ENCODE measurements at places on chromosomes 7 and 10.

GRCh38 chr7:153005750-153006435 lies 246.3 kb downstream of the ACTR3B start:
- no peak for DNase-seq

- DNase-seq: no peak
These were observed 15.9 kb upstream of the CD36 start for GRCh38 chr7:80622541-80622940.

GRCh38 chr10:76429368-76430060 lies 998.1 kb downstream of the LRMDA start:
- no peak for DNase-seq

DNA sequence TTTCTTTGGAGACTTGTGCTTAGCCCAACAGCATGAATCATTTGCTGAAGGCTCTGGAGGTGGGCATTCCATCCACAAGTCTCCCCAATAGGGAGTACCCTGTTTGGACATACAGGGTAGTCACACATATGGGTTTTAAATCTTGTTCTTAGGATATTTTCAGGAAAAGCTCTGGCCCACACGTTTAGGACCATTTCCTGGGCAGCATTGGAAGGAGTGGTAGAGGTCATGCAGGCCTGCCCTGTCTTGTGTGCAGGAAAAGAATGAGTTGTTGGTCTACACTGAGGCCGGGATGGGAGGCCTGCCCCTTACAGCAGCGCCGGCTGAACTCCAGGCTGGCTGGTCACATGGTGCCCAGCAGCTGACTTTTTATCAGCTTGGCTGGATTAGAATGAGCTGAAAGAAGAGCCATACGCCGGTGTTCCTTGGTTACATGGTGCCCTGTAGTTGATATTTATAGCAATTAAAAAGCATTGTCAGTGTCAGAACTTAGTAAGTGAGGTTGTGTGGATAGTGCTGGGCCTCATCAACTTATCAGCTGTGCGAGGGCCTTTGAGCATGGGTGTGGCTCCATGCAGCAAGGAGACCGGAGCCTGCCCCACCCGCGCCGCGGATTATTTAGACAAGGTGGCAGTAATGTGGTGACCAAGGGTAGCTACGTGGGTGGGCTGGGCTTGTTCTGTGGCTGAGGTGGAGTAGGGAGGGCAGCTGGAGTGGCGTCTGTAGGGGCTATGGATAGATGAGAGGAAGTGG lies 28.6 kb downstream of the OGDH start:
- DNase-seq: no peak

DNA sequence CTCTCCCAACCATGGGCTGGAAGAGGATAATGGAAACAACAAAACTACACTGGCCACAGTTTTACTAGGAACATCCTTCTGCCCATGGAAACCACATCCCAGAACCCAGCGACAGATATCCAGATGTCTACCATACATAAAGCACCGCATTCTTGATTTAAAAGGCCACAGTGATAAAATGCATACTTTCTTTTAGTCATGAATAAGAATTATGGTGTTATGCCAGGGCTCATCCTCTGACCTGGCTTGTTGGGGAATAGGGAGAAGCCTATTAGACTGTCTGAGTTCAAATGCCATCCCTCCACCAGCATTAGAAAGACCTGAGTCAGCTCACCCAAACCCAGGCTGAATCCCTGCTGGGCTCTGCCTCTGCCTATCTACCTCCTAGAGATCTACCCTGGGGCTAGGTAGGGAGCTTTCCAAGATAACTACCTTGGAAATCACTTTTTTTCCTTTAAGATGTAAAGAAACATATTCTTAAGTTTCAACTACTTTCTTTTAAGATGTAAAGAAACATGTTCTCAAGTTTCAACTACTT lies 5.2 kb downstream of the ABCA13 start:
- no peak for DNase-seq

DNA sequence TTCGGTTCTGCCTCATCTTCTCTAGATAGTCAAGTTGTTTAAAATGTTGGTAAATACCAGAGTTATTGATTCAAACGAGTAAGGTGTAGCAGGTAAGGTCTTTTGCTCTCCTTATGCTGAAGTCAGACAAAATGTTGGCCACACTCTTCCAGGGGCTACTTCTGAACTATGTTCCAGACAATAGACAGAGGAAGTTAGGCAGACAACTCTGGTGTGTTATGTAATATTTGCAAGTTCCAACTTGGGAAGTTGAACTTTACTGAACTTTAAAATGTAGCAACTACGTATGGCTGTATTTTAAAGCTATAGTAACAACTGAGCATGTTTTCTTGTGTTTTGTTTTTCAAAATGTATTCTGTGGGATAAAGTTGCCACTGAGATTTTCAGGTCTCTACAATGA lies 125.7 kb upstream of the NEBL start:
- no peak for DNase-seq

DNA sequence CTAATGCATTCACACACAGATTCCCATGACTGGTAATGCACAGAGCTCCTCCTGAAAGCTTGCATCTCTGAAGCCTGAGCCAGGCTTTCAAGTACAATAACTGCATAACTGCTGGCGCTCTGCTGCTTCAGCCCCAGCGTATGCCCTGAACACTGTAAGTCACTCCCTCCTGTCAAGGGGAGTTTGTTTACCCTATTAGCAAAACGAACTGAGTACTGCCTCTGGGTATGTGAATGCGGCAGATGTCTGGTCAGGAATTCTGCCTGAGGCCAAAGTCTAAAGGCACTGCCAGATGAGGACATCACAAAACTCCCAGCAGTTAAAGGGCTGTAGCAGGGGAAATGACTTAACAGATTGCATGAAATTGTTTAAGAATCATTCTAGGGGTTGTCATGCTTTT lies 97.7 kb downstream of the NRCAM start:
- DNase-seq: peak; percentile 80

DNA sequence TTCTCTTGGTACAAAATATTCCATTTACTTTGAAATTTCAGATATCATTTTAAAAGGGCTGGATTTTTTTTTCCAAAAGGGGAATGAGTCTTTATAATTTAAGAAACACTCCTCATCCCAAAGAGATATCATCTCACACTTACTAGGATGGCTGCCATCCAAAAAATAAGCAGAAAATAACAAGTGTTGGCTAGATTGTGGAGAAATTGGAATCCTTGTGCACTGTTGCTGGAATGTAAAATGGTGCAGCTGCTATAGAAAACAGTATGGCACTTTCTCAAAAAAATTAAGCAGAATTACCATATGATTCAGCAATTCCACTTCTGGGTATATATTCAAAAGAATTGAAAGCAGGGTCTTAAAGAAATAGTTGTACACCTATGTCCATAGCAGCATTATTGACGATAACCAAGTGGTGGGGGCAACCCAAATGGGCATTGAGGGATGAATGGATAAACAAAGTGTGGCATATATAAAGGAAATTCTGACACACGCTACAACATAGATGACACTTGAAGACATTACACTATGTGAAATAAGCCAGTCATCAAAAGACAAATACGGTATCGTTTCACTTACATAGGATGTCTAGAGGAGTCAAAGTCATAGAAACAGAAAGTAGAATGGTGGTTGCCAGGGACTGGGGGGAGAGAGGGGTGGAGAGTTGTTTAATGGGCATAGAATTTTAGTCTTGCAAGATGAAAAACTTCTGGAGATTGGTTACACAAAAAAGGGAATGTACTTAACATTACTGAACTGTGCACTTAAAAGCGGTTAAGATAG lies 53.8 kb downstream of the LSM5 start:
- DNase-seq: no peak

GRCh38 chr7:148521271-148521670 lies 69.3 kb upstream of the C7orf33 start:
- DNase-seq: no peak

DNA sequence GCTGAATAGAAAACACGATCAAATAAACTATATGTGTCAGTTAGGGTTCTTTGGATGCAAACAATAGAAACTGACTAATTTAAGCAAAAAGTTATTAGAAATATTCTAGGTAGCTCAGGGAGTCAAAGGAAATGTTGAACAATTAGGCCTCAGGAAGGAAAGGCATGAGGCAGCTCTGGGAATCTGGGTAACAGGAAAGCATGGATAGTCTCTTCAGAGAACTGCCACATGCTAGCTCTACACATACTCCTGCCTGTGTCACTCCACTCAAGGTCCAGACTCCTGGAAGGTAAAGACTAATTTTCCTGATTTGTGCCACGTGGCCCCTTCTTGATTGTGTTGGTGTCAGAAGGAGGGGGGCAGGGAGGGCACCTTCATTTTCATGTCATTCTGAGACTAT lies 23.8 kb upstream of the PTTG1IP2 start:
- no peak for DNase-seq

- no peak for DNase-seq
These were observed 61.1 kb upstream of the SAMD8 start for GRCh38 chr10:75050149-75050919.

GRCh38 chr10:100697070-100697469 lies 48.3 kb upstream of the PAX2 start:
- DNase-seq: no peak

DNA sequence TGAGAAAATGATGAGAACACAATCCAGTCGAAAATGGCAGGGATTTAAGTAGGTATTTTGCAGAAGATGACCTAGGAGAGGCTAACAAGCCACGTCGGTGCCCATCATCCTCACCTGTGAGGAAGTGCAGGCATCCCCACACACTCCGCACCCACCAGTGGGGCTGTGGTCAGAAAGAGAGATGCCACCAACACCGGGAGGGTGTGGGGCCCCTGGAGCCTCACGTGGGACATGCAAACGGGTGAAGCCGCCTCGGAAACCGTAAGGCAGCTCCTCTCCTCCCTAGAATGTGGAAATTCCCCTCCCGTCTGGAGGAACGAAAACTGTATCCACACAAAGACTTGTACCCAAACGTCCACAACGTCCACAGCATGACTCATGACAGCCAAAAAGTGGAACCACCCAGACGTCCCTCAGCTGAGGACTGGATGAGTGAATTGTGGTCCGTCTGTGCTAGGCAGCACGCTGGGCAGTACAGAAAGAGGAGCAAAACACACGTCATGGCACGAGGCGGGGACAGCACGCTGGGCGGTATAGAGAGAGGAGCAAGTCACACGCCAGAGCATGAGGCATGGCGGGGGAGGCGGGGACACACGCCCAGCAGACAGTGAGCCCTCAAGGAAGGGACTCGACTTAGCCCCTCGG lies 246.0 kb downstream of the ELFN1 start:
- DNase-seq: no peak

DNA sequence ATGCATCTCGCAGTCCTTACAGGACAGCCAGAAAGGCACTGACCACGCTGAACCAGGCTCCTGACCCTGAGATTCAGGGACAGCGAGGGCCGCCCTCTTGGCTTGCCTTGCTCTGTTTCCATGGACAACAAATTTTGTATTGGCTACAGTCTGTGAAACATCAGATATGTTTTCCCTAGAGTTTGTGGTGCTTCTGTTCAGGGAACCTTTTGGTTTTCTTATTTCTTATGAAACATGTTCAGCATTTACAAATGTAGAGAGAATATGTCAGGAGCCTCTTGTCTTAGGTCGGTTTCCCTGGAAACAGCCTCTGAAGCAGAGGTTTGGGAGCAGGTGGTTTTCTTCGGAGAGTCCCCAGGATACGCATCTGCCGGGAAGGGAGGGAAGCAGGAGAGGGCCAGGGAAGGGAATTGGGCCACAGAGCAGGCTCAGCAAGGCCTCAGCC lies 260.1 kb downstream of the CCDC3 start:
- no peak for DNase-seq

GRCh38 chr7:2012044-2012900 lies 220.5 kb downstream of the MAD1L1 start:
- DNase-seq: no peak

DNA sequence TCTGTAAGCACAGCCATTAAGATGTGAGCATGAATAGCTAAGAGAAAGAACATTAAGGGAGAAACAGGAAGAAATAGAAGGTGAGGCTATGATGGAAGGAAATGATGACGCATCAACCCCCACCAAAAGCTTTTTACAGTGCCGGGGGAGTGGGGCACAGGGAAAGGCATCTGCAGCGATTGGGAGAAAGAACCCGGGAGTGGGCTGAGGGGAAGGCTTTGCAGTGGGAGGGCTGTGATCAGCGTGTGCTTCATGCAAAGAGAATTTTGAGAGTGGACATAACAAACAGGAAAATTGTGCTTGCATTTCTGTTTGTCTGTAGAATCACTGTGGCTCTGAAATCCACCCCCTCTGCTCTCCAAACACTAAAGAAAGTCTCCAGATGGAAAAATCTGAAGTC lies 250.8 kb downstream of the KCNMA1 start:
- DNase-seq: no peak

DNA sequence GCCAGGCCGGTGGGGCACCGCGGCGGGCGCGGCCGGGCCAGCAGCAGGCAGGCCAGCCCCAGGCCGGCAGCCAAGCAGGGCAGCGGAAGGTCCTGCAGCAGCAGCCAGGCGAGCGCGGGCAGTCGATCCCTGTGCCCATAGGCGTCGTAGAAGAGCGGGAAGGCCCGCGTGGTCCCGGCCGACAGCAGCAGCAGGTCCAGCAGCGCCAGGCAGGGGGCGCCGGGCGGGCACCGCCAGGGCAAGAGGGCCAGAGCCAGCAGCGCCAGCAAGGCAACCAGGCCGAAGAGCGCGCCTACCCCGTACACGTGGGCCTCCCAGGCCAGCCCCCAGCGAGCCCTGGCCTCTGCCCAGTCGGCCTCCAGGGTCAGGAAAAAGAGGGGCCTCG lies 8.4 kb upstream of the RBM28 start:
- DNase-seq: peak; percentile 4

GRCh38 chr7:45973725-45974532 lies 52.9 kb upstream of the IGFBP3 start:
- DNase-seq: no peak

GRCh38 chr7:13829914-13830900 lies 159.3 kb downstream of the ETV1 start:
- DNase-seq: no peak

DNA sequence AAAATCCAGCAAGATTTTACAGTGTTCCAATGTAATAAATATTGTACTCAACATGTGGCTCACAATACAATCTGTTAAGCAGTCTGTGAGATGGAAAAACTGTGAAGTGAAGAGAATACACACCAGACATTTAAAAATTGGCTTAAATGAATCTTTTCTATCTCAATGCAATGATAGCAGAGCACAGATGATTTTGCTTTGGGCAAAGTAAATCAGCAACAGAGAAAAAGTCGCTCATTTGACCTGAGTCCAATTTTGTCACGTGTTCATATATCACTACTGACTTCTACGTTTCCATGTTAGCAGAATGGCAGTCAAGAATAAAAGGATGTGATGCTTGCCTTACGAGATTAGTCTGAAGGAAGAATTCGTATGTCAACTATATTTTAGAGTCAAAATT lies 506.7 kb downstream of the POM121L12 start:
- DNase-seq: no peak

- no peak for DNase-seq
These were observed 411.7 kb upstream of the MKI67 start for GRCh38 chr10:128537834-128538330.

- DNase-seq: peak; percentile 47
These were observed 330.0 kb downstream of the BBS9 start for GRCh38 chr7:33459340-33459751.

DNA sequence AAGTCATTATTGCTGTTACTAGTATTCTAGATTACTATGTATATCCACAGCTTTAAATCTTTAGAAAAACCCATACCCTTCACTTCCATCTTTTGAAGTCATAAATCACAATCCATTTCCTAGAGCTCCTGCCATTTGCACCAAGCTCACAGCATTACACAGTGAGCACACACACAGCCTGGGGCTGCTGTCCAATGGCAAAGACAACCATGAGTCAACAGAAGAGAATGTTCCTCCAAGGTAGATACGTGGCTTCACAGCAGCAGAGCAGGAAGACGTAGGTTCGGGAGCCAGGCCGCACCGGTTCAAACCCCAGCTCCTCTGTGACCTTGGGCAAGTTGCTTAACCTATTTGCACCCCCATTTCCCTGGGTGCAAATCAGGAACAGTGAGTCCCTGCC lies 234.6 kb downstream of the DIP2C start:
- no peak for DNase-seq

Data from NCI-H510A treated with DMSO at 0.1 percent for 48 hours (cell line).